ENCODE measurements at places on chromosomes 2 and 18.

- DNase-seq, result no peak
These were observed 47.3 kb upstream of the ODC1 start for GRCh38 chr2:10495311-10495987.

- no peak for DNase-seq
These were observed 1727.3 kb downstream of the SUCLG1 start for GRCh38 chr2:82731824-82732223.

DNA sequence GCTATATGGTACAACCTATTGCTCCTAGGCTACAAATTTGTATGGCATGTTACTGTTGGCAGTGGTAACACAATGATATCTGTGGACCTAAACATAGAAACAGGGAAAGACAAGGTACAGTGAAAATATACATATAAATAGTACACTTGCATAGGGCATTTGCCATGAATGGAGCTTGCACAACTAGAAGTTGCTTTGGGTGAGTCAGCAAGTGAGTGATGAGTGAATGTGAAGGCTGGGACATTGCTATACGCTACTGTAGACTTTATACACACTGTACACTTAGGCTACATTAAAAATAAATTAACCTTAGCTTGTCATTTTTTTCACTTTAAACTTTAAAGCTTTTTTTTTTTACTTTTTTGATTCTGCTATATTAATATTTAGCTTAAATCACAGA is 500.0 kb upstream of the SETBP1 start:
- DNase-seq, result no peak

- DNase-seq, result no peak
These were observed 184.8 kb downstream of the LRP1B start for GRCh38 chr2:141946016-141946415.

DNA sequence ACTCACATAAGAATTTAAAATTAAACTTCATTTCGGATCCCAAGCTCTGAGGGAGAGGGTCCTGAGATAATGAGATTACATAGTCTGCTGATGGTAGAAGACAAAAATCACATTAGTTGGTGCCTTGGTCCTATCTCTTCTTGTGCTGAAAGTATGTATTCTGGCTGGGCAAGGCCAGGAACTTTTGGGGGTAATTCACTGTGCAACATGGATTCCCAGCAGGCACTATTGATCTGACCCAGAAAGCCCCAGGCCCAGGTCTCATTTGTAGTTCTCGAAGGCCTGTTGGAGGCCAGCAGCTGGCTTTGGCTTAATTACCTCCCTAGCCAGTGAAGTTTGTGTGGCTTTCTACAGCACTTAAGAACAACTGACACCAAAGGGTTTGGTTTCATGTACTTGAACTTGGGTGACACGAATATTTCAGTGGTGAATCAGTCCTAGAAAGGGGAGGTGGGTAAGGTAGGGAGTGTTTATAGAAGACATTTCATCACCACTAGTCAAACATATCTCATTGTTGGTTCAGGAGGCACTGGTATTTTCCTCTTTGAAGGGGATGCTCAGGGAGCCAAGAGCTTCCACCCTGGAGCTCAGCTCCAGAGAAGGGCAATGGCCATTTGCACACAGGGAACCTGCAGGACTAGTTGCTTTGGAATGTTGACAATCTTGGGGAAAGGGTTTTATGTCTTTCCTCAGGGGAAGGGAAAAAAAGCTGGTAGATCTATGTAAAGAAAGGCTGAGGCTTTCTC is 217.8 kb downstream of the OSR1 start:
- no peak for DNase-seq

- DNase-seq, result no peak
These were observed 54.9 kb upstream of the IGFBP2 start for GRCh38 chr2:216578325-216578724.

Measured in activated CD8-positive, alpha-beta memory T cell treated with anti-CD3 and anti-CD28 coated beads for 4 hours (primary cell).